ENCODE measurements at places on chromosomes 7 and 10.
A peak's percentile ranks its signal among the peaks of the same experiment; 100 is the strongest.

- DNase-seq, result no peak
Observed at GRCh38 chr10:120782336-120782735, 68.8 kb upstream of the WDR11 start.

DNA sequence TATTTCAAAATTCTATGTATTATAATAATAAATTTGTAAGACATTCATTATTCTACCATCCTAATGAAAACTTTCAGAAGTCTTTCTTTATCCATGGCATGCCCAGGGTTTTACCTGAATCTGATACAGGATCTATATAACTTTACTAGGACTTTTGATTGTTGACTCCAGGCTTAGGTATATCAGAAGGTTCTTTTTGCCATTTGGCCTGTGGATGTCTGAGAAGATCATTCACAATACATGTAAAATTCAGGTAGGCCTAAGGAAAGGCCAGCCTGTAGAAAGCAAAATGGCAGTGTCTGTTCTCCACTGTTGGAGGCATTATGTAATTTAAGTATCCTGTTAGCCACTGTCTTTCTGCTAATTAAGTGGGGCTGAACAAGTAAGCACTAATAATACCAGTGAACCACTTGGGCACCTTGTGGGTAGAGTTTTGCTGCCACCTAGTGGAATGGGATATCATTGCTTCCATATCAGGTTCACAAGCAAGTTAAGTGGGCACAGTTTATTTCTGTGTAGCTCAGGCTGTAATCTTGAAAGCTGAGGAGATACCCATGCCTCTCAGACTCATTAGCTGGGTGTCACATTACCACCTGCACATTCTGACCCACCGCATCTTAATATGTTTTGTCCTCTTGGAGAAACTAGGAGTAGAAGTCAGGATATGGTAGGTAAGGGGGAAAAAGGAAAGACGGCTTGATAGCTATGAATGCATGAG is 105.5 kb downstream of the SEPTIN7 start:
- DNase-seq, result no peak

- DNase-seq, result no peak
Observed at GRCh38 chr7:38002689-38003088, 82.2 kb downstream of the EPDR1 start.

DNA sequence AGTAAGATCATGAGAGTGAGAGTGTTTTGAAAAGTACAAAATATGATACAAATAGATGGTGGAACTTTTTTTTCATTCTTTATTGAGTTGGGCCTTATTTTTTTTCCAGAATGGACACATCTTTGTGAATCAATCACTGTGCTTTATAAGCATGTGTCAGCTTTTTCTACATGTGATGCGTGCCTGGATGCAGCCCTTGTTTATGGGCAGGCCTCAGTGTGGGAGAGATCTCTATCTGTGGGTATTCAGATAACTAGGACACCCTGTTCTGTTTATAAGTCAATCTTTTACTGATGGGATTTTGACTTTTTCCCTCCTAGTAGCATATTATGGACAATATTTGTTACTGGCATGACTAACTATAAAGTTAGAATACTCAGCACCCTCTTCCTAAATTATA is 42.9 kb upstream of the IKZF1 start:
- DNase-seq, result no peak

DNA sequence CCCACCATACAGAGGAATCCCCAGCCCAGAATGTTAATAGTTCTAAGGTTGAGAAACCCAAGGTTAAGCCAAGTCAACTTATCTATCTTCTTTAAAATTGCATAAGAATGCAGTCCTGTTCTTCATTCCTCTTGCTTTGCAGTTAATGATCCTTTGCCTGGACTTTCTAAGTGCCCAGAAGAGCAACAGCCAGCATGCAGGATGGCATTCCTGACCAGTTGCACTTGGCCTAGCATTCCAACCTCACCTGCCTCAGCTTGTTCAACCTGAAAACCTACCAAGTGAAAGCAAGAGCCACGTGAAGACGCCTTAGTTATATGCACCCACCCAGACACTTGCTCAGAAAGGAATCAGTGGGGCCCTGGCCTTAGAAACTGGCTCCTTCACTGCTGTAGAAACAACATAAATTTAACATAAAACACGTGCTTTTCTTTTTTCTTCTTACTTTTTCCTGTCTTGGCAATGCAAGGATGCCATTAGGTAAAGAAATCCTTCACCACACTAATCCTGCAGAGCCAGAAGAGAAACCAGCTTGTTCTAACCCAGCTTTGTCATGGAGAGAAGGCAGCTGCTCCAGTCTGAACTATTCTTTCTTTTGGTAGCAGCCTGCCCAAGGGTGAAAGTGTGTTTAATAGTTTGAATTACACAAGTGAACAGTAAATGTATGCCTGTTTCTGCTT is 25.0 kb downstream of the EGFR start:
- no peak for DNase-seq

GRCh38 chr7:55019191-55019690 is 424 bp downstream of the EGFR start:
- DNase-seq, result no peak

DNA sequence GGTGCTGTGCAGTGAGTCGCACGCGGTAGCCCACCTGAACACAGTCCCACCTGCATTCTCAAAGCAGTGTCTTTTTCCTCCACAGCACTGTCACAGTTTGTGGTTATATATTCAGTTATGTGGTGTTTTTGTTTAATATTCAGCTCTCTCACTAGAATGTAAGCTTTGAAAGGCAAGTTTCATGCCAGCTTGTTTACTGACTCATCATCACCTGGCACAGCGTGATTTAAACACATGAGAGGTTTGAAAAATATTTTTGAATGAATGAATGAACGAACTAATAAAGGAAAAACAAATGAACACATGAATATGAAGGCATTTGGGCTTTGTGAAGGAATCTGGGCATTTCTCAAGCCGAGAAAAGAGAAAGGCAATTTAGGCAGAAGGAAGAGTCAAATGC is 51.9 kb upstream of the TM9SF3 start:
- no peak for DNase-seq

GRCh38 chr10:5442065-5442989 is 30.0 kb downstream of the NET1 start:
- DNase-seq, result no peak

DNA sequence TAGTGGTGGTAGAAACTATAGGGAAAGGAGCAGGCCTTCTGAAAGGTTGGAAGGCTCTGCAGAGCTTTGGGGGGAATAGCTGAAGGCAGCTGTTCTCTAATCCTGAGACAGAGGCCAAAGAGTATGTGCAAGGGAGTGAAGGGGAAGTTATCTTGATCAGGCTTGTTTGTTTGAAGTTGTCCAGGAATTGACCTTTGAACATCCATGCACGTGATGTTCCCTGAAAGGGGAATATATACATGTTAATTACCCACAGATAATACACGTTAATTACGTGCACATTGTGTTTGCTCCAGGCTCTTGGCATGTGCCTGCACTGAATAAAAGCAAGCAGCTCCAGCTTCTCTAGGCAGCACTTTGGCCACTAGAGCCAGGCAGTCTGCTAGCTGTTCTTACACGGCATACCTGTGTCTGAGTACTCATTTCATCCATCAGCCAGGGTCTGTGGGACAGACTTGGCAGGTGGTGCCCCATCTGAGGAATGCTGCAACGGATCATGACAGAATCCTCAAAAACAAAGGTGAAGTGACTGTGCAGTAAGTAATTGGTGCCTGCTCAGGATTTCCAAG is 18.0 kb upstream of the STARD3NL start:
- DNase-seq, result no peak

GRCh38 chr10:89303161-89303560 is 1.3 kb downstream of the IFIT2 start:
- no peak for DNase-seq

DNA sequence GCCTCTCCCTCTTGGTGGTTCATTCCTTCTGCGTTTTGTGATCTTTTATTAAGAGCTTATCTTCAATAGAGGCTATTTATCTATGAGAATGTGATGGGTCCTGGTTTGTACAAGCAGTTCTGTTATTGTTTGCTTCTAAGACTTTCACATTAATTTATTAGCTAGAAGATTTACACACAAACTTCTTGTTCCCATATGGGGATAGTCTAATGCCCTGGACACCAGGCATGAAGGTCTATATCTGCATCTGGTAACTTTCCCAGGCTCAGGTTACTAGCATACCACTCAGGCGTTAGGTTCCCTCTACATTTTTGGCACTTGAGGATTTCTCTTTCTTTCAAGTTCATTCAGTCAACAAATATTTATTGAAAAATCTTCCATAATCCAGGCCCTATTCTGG is 7.7 kb downstream of the XPNPEP1 start:
- DNase-seq, result no peak

DNA sequence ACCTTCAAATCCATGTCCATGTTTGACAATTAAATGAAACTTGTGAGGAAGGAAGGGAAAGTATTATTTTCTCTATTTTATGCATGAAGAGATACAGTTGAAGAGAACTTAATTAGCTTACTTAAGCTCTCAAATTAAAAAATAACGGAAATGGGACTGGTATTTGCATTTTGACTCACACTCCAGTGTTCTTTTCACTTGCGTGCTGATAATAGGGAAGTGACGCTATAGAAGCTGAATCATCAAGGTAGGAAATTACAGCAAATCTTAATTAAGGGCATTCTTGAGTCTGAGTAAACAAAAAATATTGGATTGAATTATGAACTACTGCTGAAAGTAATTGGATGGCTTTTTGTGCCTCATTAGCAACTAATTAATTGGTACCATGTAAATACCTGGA is 44.0 kb upstream of the NPVF start:
- no peak for DNase-seq

- DNase-seq, result no peak
Observed at GRCh38 chr10:29949411-29950011, 109.9 kb downstream of the JCAD start.

DNA sequence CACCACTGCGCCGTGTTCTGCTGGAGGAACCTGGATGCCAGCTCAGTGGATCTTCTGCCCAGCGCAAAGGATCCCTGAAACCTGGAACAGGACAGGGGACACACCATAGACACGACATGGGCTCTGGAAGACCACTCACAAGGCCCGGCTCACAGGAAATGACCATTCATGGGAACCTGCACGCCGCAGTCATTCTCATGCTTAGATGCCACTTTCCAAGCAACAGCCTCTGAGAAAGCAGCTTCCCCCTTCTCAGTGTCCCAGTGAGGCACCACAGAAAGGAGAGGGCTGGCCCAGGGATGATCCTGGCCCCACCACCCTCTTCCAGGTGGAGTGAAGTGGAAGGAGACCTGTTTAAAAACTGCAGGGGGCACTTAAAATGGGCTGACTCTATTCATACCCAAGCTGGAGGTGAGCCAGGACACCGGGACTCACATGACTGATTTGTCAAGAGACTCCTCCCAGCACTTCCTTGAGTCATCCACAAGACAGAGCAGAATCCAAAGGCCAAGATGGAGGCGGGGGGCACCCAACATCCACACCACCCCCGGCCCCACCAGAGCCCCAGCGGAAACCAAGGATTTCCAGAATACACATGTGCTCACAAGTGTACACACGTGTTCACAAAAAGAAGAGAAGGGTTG is 11.2 kb downstream of the CTBP2 start:
- DNase-seq, result no peak

GRCh38 chr10:21417172-21417712 is 108.2 kb downstream of the SKIDA1 start:
- no peak for DNase-seq

DNA sequence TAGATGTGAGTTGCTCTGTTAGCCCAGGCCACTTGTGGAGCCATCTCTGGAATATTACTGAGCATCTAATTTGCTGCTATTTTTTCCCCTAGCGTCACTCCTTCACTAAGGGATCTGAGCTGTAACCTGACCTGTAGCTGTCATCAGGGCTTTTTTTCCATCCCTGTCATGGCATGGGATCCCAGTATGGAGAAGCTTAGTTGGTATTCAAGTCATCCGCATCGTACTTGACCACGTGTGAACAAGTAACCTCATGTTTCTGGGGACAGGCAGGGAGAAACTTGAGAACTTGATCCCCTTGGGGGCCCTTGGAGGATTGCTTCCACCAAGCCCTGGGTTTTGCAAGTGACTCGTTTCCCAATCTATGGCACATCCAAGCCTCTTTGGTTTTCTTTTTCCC is 474.4 kb upstream of the GALNT17 start:
- no peak for DNase-seq

DNA sequence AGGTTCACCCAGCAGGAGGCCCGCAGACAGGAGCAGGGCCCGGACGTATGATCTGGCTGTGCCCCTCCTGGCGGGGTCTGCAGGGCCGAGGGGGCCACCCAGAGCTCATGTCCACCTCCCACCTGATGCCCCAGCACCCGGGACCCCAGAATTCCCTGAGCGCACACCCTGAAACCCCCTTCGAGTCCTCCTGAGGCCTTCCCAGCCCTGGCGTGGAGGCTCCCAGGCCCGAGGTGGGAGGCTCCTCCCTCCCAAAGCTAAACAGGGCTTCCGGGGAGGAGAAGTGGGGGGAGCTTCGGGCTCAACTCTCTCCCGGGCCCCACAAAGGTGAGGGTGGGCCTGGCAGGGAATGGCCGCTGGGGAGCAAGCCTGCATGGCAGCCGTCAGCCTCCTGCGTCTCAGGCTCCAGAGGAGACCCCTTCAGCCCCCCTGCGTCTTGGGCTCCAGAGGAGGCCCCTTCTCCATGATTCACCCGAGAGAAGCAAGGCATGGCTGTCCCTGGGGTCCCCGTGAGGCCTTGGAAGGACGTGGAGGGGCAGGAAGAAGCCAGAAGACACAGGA is 30.2 kb downstream of the MICALL2 start:
- no peak for DNase-seq

GRCh38 chr10:101273741-101274140 is 44.5 kb upstream of the LBX1 start:
- no peak for DNase-seq

GRCh38 chr7:157605638-157606037 is 268.8 kb downstream of the DNAJB6 start:
- DNase-seq, result no peak

DNA sequence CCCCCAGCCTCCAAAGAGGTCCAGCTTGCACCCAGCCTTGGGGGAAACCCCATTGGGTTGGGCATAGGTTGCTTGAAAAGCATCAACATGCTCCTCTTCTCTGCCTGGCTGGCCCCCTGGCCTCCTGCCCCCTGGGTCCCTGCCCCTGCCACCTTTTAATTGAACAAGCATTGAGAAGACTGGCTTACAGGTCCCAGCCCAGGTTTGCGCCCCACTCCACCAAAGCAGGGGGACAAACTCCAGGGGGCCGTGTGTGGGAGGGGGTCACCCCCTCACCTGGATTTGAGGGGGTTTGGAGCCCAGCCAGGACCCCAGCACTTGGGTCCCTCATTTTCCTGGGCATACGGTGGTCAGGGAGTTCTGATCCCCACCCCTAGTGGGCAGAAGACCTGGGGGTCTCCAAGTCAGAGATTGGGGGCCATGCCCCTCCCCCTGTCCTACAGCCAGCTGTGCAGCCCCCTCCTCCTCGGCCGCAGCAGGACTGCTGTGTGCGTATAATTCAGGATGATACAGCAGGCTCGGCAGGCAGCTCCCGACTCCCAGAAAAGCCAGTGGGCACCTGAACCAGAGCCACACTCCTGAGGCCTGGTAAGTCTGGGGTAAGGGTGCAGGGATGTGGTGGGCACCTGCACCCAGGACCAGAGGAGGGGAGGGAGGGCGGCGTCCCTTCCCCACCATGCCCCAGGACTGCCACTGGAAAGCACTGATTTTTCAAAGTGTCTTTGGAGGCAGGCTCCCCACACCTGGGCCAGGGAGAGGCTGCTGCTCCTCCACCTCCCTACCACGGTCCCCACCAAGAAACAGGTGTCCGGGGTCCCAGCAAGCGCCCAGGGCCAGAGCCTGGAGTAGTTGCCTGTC is 1.7 kb downstream of the ELFN1 start:
- DNase-seq, result peak; percentile 4
